ENCODE measurements at places on chromosomes 4 and X.

GRCh38 chr4:55386073-55386472 lies 9.7 kb upstream of the TMEM165 start:
- no peak for DNase-seq

DNA sequence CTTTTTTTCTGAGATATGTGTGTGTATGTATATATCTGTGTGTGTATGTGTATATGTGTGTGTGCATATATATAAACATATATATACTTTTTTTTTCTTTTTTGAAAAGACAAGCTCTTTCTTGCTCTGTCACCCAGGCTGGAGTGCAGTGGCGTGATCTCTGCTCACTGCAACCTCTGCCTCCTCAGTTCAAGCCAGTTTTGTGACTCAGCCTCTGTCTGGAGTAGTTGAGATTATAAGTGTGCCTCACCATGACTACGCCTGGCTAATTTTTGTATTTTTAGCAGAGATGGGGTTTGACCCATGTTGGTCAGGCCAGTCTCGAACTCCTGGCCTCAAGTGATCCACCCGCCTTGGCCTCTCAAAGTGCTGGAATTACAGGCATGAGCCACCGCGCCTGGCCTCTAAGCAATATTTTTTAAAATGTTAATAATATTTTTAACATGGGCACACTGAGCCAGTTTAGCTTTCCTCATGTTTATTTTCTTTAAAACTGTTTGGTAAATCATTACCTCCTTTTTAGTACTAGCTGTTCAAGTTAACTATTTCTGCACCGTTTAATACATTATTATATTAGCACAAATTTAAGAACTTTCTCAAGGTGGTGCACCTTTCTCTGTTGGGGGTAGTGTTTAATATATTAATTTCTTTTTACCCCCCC lies 33.3 kb downstream of the BBS12 start:
- DNase-seq = peak; percentile 82

- no peak for DNase-seq
These were observed 748.7 kb downstream of the TRIML1 start for GRCh38 chr4:188887905-188888304.

DNA sequence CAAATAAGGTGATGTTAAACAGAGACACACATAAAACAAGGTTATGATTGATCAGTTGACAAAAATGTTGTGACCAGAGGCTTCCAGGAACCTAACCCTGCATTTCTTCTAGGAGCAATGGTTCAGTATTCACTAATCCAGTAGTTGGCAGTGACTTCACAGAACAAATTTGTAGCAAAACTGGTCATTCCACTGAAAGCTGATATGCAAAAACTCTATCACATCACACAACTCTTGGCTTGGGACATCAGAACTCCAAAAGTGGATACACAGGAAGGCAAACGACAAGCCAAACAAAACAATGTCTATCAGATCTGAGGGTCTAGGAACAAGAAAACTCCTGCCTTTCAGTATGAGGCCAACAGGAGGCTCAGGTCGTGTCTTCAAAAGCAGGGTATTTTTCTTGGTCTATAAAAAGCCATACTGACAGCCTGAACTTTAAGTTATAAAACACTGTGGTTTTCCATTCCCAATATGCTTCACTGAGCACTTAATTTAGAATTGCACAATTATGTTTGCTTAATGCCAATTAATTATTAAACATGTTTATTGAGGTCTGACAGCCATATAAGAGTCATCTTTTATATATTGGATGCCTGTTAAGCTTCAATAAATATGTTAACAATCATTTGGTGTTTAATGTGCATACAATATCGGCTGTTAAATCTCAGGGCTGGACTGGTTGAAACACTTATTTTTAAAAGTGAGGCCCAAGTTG lies 45.6 kb downstream of the SOD3 start:
- no peak for DNase-seq

- no peak for DNase-seq
These were observed 261.7 kb upstream of the GNPDA2 start for GRCh38 chr4:44988011-44988410.

DNA sequence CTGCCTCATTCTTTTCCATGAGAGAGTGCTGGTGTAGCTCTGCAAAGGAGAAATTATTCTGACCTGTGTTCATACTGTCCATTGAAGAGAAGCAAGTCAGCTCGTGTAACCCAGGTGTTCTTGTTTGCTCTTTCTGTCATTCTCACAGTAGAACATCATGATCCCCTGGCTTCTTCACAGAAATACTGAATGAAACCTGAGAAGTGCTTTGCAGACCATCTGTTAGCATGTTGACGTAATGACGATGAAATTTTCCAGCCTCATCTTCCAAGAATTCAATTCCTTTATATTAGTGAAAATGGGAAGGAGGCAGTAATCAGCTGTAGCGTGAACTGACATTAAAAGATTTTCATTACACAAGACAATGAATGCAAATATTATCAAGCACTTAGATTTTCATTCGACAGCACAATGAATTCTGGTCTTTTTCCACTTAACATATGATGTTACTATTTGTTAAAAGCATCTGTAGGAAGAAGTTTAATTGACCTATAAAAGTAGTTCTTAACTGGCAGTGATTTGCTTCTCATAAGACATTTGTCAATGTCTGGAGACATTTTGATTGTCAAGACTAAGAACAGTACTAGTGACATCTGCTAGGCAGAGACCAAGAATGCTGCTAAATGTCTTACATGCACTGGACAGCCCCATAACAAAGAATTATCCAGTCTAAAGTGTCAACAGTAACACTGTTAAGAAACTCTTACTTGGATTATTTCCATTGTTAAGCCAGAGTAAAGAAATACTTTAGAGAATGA lies 246.3 kb downstream of the BANK1 start:
- no peak for DNase-seq

DNA sequence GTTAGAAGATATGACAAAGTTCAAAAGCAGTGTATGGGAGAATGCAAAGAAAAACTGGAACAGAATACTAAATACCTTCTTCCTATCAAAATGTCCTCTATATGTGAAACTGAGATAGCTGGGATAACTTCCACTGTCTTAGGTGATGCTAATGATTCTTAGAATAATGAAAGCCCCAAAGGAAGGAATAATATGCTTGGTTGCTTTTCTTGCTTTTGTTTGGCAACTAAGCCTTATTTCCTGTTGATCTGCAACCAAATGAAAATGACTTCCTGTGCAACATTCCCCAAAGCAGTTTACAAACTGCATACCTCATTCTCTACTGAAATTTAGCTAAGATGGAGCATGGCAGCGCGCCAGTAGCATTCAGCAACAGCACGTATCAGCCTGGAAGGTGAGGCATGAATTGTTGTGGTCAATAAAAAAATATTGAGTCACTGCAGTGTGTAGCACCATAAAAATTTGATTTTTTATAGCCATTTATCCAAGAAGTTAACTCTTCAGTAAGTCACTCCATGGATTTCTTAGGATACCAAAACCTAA lies 18.7 kb downstream of the NDNF start:
- peak; percentile 17 for DNase-seq

DNA sequence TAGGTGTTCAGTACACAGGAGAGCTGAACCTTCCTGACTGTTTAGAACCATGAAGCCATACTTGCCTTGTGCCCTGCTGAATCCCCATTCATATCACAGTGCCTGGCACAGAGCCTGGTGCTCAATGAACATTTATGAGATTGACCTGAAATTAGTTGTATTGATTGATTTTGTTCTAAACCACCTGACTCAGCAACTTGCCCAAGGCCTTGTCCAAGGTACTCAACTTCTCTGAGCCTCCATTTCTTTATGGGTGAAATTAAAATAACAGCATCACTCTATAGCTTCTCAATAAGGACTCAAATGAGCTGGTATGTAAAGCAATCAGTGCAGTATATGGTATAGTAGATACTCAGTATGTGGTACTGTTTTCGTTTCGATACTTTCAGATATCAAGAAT lies 208.1 kb downstream of the SLC39A8 start:
- DNase-seq = no peak

Data from GM04503 (cell line).